ENCODE measurements at places on chromosomes 4 and X.

DNA sequence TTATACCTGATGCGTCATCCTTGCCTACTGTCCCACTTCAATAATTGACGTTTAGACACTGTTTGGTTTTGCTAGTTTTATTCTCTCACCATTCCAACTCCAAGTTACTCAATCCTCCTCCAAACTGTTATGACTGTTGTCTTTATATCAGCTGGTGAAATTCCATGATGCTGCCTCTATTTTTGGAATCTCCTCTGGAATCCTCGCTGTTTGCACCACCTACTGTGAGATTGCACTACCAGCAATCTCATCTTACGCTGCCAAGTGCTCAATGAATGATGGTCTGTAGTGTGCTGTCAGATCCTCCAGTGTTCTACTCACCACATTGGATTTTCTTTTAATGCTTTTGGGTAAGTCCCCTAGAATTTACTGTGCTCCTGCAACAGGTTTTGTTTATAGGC, 13.2 kb upstream of the PCDH18 start:
- no peak for DNase-seq

DNA sequence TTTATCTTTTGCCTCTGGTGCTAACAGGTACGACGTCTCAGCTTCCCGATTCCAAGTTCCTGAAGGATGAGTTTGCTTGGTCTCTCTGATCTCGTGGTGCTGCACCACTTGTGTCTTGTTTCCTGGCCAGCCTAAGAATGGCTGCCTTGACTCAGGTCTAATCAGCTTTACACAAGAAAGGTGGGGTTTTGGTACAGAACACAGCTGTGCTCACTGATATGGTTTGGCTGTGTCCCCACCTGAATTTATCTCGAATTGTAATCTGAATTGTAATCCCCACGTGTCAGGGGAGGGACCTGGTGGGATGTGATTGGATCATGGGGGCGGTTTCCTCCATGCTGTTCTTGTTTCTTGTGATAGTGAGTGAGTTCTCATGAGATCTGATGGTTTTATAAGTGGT, 305.3 kb upstream of the NOCT start:
- no peak for DNase-seq

- peak; percentile 59 for DNase-seq
Observed at GRCh38 chrX:141220342-141221008, 21.8 kb downstream of the SPANXC start.

DNA sequence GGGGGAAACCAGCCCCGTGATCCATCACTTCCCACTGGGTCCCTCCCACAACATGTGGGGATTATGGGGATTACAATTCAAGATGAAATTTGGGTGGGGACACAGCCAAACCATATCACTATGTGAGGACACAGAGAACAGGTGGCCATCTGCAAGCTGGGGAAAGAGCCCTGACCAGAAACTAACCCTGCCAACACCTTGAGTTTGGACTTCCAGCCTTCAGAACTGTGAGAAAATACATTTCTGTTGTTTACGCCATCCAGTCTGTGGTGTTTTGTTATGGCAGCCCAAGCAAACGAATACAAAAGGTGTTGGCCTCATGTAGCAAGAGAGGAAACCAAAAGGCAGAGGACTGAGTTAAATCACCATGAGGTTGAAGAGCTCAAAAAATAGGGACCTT, 169.9 kb upstream of the TENM3 start:
- no peak for DNase-seq

DNA sequence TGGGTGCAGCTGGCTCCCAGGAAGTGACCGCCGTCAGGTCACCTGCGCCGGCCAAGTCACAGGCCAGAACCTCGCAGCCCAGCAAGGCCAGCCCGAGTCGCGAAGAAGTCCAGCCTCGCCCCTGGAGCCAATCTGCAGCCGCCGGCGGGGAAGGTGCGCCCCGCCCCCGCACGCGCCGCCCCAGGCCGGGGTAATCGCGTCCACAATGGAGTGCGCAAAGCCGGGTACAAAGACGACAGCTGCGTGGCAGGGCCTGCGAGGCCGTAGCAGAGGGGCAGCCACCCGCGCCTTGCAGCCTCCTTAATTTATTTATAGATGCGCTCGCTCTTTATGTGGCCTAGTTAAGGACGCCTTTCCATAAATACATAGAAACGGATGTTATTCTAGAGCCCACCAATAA, 139.4 kb upstream of the CPEB2 start:
- no peak for DNase-seq

DNA sequence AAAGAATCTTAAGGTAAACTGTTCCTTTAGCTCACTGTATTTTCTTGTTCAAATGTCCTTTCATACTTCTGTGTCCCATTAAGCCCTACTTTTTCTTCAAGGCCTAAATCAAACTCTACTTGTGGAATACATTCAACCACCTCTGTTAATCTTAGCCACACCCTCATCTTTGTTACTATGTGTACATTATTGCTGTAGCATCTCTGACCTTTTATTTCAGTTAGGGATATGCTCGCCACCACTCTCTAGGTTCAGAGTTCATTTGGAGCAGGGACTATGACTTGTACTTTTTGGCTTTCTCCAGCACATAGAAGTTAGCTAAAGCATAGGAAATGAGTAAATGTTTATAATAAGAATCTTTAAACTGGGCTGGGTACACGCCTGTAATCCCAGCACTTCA, 6.8 kb upstream of the PNPLA4 start:
- no peak for DNase-seq
